NCI-H748 treated with DMSO at 0.1 percent for 48 hours (cell line): ENCODE measurements at places on chromosomes 3 and 15.

- DNase-seq, result no peak
Measured at GRCh38 chr3:8847317-8847716, 77.9 kb upstream of the OXTR start.

- no peak for DNase-seq
Measured at GRCh38 chr3:70992562-70993204, 590.8 kb downstream of the FOXP1 start.

- no peak for DNase-seq
Measured at GRCh38 chr3:110646496-110646895, 425.1 kb upstream of the NECTIN3 start.

DNA sequence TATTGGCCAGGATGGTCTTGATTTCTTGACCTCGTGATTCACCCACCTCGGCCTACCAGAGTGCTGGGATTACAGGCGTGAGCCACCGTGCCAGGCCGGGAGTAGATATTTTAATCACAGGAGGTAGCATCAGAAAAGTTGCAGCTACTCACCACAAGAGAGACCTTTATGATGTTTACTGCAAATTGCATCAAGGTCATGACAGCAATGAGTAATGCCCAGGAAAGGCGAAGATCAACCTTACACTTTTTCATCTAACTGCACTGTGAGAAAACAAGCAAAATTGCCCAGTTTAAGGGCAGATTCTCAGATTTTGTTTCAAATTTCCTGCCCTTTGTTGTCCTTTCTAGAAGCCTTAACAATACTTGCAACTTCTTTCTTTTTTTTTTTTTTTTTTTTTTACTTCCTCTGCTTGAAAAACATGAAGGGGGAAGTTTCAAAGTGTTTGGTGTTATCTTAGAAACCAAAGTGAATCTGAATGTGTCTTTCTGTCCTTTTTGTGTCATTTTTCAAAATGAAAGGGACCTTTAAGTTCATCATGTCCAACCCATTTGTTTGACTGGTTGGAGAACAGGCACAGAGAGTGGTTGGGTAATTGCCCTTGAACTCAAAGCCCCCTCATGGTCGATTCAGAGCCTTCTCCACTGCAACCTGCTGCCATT is 25.0 kb downstream of the TGFBR2 start:
- no peak for DNase-seq

GRCh38 chr15:90559119-90559518 is 29.4 kb downstream of the CRTC3 start:
- DNase-seq, result no peak

DNA sequence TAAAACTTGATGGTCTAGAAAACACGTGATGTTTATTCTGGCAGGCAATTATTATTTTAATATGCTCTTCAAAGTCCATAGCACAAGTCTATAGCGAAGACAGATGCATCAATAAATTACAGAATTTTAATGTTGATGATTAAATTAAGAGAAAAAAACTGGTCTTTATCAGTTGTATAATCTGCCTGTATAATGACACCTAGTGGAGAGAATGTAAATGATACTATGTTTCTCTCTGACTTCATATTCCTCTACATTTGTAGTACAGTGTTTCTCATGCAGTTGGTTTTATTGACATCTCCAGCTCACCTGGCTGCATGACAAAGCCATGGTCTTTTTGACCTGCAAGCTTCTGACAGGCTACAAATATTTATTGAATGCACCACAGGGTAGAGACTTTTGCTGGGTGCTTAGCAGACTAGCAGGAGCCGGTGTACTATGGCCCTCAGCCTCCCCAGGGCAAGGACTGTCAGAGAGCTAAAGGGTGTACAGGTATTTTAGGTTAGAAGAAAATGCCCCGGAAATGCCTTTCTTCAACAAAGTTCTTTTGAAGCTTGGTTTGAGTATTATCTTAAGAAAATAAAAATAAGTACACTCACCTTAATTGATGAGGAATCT is 289.9 kb downstream of the GAP43 start:
- DNase-seq, result no peak

DNA sequence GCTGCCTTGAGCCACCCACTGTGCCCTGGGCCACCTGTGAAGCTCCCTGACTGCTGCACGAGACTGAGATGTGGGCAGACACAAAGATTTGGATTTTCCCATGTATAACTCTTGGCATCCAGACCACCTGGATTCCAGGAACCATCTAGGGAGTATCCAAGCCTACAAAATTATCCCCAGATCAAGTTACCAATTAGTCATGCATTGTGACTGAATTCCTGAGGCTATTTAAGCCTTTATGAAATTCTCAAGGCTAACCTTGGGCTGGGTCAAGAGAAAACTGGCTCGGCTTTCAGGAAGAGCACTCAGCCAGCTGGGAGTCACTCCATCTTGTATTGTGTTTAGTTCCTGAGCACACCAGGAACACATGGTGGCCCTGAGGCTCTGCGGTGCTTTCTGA is 13.3 kb upstream of the ATP13A5 start:
- no peak for DNase-seq

DNA sequence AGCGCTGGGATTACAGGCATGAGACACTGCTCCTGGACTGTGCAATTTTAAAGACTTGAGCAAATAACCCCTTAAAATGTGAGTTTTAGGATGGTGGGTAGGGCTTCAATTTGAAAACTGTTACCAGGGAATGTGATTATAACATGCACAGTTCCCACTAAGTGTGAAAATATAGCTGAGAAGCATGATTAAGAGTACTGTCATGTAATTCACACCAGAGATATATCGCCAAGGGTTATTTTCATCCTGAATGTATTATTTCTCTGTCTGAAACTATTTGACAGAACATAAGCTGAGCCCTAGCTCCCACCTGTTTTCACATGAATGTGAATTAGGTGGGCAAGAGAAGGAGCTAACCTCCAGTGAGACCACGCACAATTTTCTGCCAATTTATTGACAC is 457.2 kb downstream of the GABRG3 start:
- DNase-seq, result no peak

DNA sequence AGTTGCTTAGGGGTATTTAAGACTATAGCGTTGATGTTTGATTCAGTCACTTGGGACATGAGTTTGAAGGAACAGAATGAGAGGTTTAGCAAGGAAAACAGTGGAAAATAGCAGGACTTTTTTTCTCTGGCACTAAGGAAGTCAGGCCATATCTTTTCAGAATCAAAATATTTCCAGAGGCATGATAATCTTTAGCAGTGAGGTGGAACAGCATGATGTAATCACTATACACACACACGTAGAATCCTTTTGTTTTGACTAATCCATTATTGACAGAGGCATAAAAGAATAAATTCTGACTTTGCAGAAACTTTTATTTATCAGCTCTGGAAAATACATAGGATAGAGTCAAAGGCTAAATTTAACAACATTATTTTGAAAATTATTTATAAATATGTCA is 174.1 kb downstream of the ZPLD1 start:
- DNase-seq, result no peak

DNA sequence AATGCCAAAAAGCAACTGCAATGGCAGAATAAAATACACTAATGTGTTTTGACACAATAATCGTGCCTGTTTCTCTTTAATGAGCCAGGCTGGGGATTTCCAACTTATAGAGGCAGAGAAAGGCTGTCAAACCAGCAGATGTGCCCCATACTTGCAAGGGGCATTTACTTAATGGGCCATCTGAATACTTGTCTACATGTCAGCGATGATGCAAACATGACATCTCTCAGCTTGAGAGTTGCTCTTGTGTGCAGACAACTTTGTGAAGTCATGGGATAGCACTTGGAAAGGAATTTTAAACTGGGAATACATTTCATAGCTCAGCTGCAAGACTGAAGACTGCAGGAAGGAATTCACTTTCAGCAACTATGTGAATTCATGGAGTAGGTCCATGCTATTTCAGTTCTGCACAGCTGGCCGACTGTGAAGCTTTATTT is 127.4 kb upstream of the ADAMTS9 start:
- DNase-seq, result no peak

DNA sequence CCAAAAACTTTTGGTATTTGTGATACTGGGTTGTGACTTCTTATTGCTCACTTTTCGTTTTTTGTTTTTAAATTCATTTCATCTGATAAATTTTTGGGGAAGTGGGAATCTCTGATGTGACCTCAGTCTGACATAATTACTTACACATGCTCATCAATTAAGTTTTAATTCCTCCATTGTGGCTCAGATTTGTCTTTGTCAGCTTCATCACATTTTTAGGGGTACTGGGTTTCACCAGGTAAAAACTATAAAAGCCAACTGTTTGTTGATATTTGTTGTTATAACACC is 425.3 kb upstream of the TGFBR2 start:
- DNase-seq, result no peak

GRCh38 chr3:28287046-28287445 is 45.6 kb downstream of the CMC1 start:
- no peak for DNase-seq

DNA sequence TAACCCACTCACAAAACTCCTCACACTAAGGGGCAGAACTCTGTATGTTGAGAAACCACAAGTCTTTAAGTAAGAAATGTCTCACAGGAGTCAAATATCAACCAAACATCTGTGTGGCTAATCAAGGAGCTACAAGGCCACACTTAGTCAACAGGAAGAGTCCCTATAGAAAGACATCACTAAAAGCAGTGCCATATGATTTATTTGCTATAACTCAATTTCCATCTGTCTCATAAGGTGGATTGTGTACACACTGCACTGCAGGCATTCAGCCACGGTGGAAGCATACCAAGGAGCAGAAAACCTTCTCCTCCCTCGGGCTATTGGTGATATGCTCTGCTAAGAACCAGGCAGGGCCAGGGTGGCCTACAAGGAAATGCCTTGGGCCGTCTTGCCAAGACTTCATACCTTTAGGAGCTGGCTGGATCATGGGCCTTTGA is 197.6 kb upstream of the CFAP20DC start:
- DNase-seq, result no peak

DNA sequence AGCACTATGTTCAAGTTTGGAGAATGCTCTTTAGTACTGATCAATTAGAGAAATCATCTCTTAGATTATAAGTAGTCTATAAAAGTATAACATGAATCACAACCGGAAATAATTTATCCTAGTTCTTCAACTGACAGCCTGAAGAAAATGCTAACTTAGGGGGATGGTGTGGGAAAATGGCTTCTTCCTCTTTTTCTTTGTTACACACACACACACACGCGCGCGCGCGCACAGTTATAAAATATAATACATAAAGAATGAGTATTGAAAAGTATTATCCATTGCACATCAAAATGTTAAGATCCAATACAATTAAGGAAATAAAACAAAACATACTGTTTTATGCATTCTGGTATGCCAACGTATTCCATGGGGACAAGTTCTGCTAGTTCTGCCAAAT is 11.2 kb upstream of the GTF2A2 start:
- no peak for DNase-seq

DNA sequence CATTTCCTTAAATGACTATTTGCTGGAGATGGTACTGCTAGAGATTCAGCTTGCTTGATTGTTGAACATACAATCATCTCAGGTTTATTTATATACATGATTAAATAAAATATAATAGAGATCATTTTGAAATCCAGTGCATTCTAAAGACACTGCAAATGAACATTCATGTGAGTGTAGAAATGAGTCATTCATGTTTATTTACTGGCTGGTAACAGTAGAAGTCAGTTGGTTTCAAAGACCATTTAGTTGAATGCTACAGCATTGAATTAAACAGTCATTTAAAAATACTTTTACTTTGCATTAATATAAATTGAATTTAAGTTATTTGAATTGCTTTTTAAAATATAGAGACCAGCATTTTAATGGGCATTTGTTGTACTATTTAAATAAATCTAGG is 551.9 kb upstream of the GOLIM4 start:
- DNase-seq, result no peak

DNA sequence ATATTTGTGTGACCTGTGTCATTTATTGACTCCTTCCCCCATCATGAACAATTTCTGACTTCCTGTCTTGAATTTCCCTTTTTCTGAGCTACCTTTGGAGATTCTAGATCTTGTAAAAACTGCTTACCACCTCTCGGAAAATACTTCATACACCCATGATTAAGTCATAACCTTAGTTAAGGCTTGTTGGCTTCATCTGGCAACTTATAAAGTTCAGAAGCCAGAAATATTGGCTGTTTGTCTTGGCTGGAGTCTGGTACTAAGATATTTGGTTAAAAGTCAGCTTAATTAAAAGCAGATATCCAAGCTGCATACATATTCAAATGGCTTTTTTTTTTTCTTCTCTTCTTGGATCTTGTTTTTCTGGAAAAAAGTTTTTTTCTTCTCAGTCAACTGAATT is 37.3 kb upstream of the B3GALNT1 start:
- DNase-seq, result no peak

DNA sequence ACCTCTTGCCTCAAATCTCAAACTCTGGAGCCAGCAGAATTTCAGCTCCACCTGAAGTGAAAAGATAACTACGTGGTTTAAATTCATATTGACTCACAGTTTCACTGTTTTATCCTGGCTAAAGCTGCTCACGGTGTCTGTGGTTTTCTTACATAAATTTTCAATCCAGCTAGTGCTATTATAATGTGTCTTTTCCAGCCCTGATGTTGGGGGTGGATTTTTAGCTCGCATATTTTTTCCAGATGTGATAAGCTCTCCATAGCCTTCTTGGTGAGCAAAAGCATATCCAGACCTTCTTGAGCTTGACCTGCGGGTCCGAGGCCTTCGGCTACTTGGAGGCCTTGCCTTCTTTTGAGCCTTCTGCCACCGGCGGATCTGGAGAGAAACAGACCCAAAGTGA is 239.3 kb downstream of the DTWD1 start:
- no peak for DNase-seq

- no peak for DNase-seq
Measured at GRCh38 chr3:154786724-154787123, 293.4 kb upstream of the MME start.

DNA sequence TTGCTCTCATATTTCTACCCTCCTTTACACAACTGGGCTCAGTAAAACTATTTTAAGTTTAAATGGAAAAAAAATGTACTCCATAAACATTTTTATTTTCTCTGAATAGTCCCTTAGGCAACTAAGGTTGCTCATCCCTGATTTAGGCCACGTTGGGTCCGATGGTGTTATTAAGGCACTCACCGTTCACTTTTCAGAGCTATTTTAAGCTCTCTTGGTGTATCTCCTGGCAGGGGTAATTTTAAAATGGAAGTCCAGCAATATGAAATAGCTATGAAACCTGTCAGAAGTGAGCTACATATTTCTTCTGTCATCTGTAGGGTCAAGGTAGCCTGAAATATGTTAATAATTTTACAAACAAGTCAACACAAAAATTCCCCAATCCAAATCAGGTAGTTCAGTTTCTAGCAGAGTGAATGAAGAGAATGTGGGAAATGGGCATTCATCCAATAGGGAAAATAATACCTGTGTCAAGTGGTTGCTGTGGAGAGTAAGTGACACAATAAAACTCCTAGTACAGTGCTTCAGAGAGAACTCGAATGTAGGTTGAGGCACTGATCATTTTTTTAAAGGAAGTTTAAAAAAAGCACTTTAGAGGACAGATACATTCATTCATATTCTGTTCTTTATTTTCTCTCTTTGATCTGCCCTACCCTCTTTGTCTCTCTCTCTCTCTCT is 209.3 kb upstream of the FEZF2 start:
- DNase-seq, result no peak

DNA sequence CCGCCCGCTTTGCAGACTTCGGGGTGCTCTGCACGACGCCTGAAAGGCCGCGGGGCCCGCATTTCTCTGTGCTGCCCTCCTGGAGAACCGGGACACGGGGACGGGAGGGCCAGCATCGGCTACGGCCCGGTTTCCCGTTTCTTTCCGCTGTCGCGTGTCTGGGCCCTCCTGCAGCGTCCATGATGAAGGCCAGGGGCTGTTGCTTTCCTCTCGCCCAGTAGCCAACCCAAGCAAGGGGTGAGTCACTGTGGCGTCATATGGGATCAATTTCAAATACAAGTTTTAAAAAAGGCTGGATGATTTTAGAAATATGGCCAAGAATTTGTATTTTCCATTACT is 435 bp downstream of the SLC35G2 start:
- peak; percentile 5 for DNase-seq

GRCh38 chr3:136667081-136667480 is 85.1 kb downstream of the STAG1 start:
- no peak for DNase-seq
